Type B pancreatic cell (in vitro differentiated cells): ENCODE measurements at places on chromosomes 13 and 19. TPM values are rescaled to one million over a fixed set of nuclear protein-coding genes. Genes with fewer than 3 reads are reported as not detected.
A peak's percentile ranks its signal among the peaks of the same experiment; 100 is the strongest.

Gene ZNF628
- total RNA-seq, result 10.3 and 13.2 TPM in 2 replicates

Gene ZNF382
- total RNA-seq, result 9.5 and 17.5 TPM in 2 replicates

Gene FGF14
- total RNA-seq, result 4.2 and 6.7 TPM in 2 replicates

Gene SNRNP70
- 205 and 296 TPM in 2 replicates for total RNA-seq

Gene CEACAM16
- total RNA-seq, result not detected in 2 replicates

Gene CYP4F8
- not detected in 2 replicates for total RNA-seq

Gene DNAAF3
- 5.9 and 12.2 TPM in 2 replicates for total RNA-seq

GRCh38 chr13:29021717-29022116 is 201.6 kb downstream of the MTUS2 start:
- no peak overlapping the region for H3K4me3 ChIP-seq
- no peaks in the 10 kb centered on the region for H3K4me1 ChIP-seq
- DNase-seq, result no peak
- no peaks in the 10 kb centered on the region for H3K27me3 ChIP-seq
- H3K27ac ChIP-seq, result no peak overlapping the region

DNA sequence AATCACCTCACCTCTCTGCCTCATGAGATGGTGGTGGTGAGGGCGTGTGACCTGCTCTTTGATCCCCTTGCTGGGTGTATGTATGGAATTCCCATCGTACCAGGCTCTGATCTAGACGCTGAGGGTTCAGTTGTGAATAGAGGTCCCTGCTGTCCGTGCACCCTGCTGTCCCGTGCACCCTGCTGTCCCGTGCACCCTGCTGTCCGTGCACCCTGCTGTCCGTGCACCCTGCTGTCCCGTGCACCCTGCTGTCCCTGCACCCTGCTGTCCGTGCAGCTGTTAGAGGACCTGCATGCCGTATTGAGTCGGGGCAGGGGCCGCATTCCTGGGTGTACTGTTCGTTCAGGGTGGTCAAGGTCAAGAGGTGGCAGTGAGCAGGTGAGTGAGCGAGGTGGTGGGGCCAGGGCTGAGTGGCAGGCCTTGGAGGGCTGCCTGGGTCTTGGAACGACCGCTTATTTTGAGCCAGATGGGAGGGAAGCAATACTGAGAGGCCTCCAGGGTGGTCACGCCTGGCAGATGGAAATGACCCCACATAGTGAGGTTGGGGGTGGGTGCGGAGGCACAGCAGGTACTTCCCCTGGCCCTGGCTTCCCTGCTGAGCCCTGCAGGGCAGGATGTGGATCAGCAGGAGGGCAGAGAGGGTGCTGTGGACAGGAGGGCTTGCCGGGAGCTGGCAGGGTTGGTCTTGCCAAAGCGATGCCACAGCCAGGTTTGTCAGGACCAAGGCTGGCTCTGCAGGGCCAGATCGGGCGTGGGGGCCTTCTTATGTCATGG is 4.6 kb upstream of the EPN1 start:
- H3K36me3 ChIP-seq, result peaks cover 1% of the 10 kb centered on the region
- peak; percentile 87 for DNase-seq
- no peak overlapping the region for H3K27ac ChIP-seq

DNA sequence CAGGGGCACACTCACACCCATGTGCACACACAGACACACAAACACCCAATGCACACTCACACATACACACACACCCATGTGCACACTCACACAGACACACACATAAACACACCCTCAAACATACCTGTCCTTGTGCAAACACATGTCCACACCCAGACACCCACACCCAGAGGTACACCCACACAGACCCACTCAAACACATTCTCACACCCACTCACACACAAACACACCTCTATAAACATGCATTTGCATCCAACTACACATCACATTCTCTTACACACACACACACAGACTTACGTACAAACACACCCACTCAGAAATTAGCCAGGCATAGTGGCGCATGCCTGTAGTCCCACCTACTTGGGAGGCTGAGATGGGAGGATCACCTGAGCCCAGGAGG is 31.4 kb downstream of the FBN3 start:
- H3K27ac ChIP-seq, result no peak overlapping the region
- no peaks in the 10 kb centered on the region for H3K36me3 ChIP-seq
- no peaks in the 10 kb centered on the region for H3K4me1 ChIP-seq
- no peak for DNase-seq
- no peaks in the 10 kb centered on the region for H3K27me3 ChIP-seq

DNA sequence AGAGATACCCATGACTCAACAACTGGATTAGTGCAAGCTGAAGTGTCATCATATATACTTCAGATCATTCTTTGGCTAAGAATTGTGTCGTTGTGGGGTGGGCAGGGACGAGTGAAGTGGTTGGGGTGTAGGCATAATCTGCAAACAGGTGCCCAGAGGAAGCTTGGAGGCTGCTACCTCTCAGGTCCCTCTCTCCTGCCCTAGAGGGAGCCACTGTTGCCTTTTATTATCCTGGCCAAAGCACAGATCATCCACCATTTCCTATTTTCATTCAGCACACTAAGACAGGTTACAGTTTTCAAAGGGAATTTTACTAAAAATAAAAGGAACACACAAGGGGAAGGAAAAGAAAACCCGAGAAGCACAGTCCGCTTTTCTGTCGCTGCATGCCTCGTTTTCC is 126.6 kb downstream of the HS6ST3 start:
- no peak overlapping the region for H3K27ac ChIP-seq
- H3K36me3 ChIP-seq, result no peaks in the 10 kb centered on the region
- no peaks in the 10 kb centered on the region for H3K27me3 ChIP-seq
- H3K4me3 ChIP-seq, result no peak overlapping the region
- H3K4me1 ChIP-seq, result peaks cover 6% of the 10 kb centered on the region
- no peak for DNase-seq

GRCh38 chr13:34376483-34376882 is 558.5 kb downstream of the RFC3 start:
- no peaks in the 10 kb centered on the region for H3K36me3 ChIP-seq
- no peak overlapping the region for H3K4me3 ChIP-seq
- DNase-seq, result no peak

DNA sequence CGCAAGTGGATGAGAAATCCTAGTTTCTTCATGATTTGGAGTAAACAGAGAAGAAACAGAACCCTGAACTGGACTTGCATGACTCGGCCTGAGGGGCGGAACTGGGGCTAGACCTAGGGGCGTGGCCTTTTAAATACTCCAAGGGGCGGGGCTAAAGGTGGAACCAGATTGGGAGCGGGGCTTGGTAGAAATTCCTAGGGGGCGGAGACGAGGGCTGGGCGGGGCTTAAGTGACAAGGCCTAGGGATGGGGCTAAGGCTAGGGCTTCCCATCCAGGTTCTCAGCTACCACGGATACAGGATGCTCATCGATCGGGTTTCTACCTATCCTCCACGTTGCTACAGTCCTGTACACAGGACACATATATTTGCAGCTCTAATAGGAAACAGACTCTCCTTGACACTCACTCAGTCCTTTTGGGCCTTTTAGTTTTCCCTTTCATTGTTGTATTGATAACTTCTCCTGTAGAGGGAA is 372 bp upstream of the ZNF699 start:
- H3K36me3 ChIP-seq, result peaks cover 8% of the 10 kb centered on the region
- H3K27ac ChIP-seq, result peak overlapping the region; percentile 100
- H3K4me1 ChIP-seq, result peaks cover 8% of the 10 kb centered on the region
- peaks cover 1% of the 10 kb centered on the region for H3K27me3 ChIP-seq
- peak overlapping the region; percentile 100 for H3K4me3 ChIP-seq
- DNase-seq, result peak; percentile 90

- H3K4me3 ChIP-seq, result no peak overlapping the region
- H3K4me1 ChIP-seq, result peaks cover 12% of the 10 kb centered on the region
- no peak overlapping the region for H3K27ac ChIP-seq
- no peaks in the 10 kb centered on the region for H3K36me3 ChIP-seq
- H3K27me3 ChIP-seq, result peaks cover 30% of the 10 kb centered on the region
These were observed 202.4 kb upstream of the EDNRB start for GRCh38 chr13:78121001-78121400.

GRCh38 chr19:36876993-36877938 is 26.6 kb downstream of the ZNF345 start:
- no peaks in the 10 kb centered on the region for H3K27me3 ChIP-seq
- DNase-seq, result no peak
- H3K4me3 ChIP-seq, result no peak overlapping the region
- H3K27ac ChIP-seq, result no peak overlapping the region
- no peaks in the 10 kb centered on the region for H3K4me1 ChIP-seq

DNA sequence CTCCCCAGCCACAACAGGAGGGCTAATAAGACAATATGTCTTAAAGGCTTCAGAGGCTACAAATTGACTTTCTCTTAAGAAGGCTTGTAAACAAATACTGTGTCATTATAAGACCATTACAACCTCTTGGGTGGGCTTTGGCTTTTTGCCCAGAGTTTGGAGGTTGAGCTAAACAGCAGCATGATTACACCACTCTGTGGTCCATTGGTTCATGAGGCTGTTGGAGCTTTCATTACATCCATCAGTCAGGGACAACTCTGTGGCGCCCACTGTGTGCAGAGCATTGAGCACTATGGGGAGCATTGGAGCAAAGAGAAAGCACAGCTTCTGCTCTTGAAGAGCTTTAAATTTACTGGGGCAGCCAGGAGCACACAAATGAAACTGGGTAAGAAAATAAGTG is 75.9 kb downstream of the TNFSF11 start:
- DNase-seq, result no peak
- no peaks in the 10 kb centered on the region for H3K36me3 ChIP-seq

- H3K27ac ChIP-seq, result no peak overlapping the region
- H3K4me1 ChIP-seq, result no peaks in the 10 kb centered on the region
- peaks cover 3% of the 10 kb centered on the region for H3K36me3 ChIP-seq
- H3K4me3 ChIP-seq, result no peak overlapping the region
- DNase-seq, result no peak
These were observed 1569.4 kb downstream of the PCDH9 start for GRCh38 chr13:65660731-65661130.

- peaks cover 23% of the 10 kb centered on the region for H3K36me3 ChIP-seq
- no peak for DNase-seq
- H3K4me1 ChIP-seq, result peaks cover 20% of the 10 kb centered on the region
- H3K27ac ChIP-seq, result peak overlapping the region; percentile 99
- H3K4me3 ChIP-seq, result peak overlapping the region; percentile 95
These were observed 959 bp downstream of the CHMP2A start for GRCh38 chr19:58553799-58554493.

DNA sequence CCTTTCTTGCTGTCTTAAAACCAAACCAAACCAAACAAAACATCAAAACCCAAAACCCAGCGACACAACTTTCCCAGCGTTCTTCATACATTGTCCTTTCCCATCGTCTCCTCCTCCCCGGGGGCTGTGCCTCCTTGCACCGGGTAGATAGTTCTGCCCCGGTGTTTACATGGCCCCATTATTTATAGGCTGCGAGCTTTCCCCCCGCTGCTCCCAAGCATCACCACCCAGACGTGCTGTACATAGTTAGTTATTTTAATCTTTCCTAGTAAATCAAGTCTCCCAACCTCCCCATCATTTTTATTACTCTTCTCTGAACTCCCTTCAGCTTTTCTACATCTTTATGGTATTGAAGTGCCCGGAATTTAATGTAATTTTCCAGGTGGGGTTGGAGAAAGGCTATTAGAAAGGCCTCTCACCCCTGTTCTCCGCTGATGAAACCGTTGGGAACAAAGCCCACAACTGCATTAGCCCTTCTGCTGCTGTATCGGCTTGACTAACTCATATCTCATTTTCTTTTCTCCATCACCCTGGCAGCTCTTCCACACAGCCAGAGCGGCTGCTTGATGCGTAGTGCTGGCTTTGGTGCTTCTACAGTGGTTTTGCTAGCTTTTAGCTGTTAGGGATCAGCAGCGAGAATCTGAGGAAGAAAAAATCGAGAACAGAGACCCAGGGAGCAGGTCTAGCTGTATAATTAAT is 53.1 kb downstream of the FGF9 start:
- H3K27me3 ChIP-seq, result peaks cover 17% of the 10 kb centered on the region
- no peak overlapping the region for H3K4me3 ChIP-seq
- H3K27ac ChIP-seq, result no peak overlapping the region
- H3K4me1 ChIP-seq, result no peaks in the 10 kb centered on the region

- no peak for DNase-seq
- H3K27ac ChIP-seq, result no peak overlapping the region
- H3K4me3 ChIP-seq, result peak overlapping the region; percentile 97
- H3K36me3 ChIP-seq, result peaks cover 4% of the 10 kb centered on the region
- peaks cover 41% of the 10 kb centered on the region for H3K27me3 ChIP-seq
- peaks cover 20% of the 10 kb centered on the region for H3K4me1 ChIP-seq
These were observed 1.1 kb downstream of the DACH1 start for GRCh38 chr13:71865874-71866334.

DNA sequence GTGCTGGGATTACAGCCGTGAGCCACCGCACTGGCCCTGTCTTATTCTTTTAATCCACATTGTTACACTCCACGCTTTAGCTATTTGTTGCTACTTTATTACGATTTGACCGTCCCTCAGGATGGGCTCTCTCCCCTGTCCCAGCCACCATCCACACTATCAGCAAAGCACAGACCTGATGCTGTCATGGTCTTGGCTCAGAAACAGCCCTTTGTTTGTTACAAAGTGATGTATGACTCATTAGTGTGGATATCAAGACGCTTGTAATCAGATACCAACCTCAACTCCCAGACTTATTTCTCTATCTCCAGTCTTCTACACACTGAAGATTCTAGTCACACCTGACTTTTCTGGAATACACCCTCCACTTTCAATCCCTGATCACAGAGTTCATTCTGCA is 84.6 kb upstream of the FREM2 start:
- H3K4me1 ChIP-seq, result peaks cover 4% of the 10 kb centered on the region
- H3K27me3 ChIP-seq, result no peaks in the 10 kb centered on the region
- no peak overlapping the region for H3K4me3 ChIP-seq
- DNase-seq, result no peak

DNA sequence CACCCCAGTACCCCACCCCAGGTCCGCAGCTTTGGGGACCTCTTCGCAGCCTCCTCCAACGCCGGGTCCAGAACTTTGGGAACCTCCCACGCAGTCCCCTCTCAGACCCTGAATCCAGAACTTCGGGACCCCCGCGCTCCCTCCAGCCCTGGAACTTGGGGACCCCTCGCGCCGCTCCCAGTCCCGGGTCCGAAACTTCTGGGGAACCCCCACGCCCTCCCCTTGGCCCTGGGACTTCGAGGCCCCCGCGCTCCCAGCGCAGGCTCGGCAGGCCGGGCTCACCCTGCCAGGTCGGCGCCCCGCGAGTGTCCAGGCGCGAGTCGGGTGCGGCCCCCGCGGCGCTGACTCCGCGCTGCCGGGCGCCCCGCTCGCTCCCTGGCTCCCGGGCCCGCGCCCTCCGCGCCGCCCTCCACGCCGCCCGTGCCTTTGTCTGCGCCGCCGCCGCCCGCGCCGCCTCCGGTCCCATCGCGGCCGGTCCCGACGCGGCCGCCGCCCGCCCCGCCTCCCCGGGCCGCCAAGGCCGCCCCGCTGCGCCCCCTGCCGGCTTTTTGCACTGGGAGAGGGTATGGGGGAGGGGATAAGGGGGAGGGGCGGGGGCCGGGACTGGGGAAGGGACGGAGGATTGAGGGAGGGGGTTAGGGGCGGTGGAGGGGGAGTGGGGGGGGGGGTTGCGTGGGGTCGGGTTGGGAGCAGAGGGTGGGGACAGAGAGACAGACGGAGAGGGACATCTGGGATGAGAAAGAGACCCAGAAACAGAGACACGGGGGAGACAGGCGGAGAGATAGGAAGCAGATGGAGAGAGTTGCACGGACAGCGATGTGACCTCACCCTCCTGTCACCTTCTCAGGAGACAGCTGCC is at the start of gene HOMER3:
HOMER3 (minus strand) TSS at position 449 of the 859 bp plus-strand sequence. CDS start 2,235 bp downstream, outside the sequence.
- H3K27me3 ChIP-seq, result no peaks in the 10 kb centered on the region
- peak; percentile 85 for DNase-seq
- H3K4me3 ChIP-seq, result peak within 1 kb of the TSS; percentile 89
- peaks cover 4% of the 10 kb centered on the region for H3K36me3 ChIP-seq
- no peaks in the 10 kb centered on the region for H3K4me1 ChIP-seq
- H3K27ac ChIP-seq, result no peak within 1 kb of the TSS

- no peaks in the 10 kb centered on the region for H3K4me1 ChIP-seq
- DNase-seq, result no peak
- no peaks in the 10 kb centered on the region for H3K36me3 ChIP-seq
- H3K27ac ChIP-seq, result no peak overlapping the region
- H3K4me3 ChIP-seq, result no peak overlapping the region
- peaks cover 26% of the 10 kb centered on the region for H3K27me3 ChIP-seq
These were observed 146.8 kb downstream of the IER2 start for GRCh38 chr19:13297023-13297422.
